ENCODE measurements at places on chromosomes 12 and 14. TPM values are rescaled to one million over a fixed set of nuclear protein-coding genes. Genes with fewer than 3 reads are reported as not detected.
A peak's percentile ranks its signal among the peaks of the same experiment; 100 is the strongest.

DNA sequence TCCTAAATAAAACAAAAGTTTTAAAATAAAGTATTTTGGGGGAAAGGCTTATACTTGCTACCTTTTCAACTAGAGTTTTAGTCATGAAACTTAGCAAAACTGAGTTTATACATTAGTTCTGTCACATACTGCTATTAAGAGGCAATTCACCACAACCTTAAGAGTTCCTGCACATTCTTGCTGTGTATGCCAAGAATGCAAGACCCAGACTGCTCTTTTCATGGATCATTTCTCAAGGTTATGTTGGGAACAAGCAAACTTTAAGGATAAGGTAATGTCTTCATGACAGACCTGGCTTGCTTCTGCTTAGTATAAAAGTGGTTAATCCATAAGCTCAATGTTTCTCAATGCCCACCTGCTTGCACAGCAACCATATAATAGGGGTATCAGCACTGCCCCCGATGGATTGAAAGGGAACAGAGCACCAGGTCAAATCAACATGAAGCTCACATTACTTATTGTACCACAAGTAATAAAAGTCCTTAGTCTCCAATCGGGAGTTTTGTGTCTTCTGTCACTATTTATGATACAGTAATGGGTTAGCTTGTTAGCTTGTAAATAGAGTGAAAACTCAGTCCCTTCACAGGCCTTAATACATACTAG lies 67.6 kb downstream of the KIF21A start:
- no peak for DNase-seq

DNA sequence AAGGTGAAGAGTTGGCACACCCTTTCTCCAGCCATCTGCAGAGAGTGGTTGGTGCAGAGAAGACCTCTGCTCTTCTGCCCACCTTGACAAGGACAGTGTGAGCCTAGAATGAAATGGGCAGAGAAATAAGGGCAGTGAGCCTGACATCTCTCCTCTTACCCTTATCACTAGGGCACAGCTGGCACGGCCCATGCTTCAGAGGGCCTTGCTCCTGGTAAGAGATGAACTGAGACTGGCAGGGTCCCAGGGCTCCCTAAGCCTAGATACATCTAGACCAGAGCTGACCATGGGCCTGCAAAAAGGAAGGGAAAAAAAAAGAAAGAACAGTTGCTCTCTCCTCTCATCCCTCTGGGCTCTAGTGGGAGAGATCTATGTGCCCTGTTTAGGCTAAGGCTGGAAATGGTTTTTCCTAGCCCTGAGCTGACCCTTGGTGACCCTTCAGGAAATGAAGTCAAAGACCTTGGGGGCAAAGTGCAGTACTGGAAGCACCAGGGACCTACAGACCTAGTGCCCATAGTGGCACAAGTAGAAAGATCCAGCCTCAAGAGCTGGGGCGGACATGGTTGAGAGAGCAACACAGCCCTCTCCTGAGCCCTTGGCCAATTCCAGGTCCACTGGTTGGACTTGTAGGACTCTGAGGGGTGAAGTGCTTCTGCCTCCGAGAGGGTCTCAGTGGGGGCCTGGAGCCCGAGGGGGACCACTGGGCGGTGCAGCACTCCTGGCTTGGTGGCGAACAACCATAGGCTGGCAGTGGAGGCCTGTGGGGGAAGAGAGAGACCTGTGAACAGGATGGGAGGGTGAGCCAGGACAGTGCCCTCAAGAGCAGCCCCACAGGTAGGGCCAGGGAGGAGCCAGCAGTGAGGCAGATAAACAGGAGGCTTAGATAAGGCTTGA lies 22.0 kb downstream of the PRPF40B start:
- DNase-seq = peak; percentile 63

DNA sequence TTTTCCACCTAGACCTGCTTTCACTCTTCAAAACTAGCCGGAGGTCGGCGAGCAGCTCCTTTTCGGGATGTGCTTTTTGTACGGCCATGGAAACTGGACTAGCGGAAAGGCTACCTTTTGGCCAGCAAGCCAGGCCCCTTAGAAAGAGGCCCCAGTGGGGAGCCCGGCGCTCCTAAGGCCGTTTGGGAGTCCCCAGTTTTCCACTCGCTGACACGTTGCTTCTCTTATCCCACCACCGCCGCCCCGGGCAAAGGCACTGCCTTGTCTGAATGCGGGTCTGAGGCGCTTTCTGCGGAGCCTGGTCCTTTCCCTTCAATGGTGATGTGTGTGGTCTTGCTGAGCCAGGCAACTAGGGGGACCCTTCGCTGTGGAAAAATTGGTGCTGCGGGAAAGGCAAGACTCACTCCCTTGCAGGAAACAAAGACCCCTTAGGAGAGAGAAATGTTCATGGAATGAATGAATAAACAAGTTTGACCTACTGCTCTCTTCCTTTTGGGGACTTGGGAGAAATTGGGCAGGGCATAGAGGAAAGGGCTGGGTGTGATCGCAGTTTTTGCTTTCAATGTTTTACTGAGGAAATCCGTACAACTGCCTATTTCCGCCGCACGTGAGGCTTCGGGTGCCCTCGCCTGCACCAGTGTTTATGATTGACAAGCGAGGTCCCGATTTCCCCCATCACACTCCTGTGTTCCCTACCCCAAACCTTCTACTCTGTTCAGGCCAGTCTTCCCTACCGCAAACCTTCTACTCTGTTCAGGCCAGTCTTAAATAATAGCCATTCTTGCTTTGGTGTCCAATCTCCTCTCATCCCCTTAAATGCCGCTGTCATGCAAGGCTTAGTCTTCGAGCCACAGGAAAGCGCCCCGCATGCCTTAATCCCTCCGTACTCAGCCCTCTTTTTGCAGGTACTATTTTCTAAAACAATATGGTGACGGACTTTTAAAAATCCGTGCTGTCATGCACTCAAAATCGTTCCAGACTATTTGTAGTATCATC lies 1.0 kb upstream of the SLC38A2 start:
- DNase-seq = peak; percentile 91

DNA sequence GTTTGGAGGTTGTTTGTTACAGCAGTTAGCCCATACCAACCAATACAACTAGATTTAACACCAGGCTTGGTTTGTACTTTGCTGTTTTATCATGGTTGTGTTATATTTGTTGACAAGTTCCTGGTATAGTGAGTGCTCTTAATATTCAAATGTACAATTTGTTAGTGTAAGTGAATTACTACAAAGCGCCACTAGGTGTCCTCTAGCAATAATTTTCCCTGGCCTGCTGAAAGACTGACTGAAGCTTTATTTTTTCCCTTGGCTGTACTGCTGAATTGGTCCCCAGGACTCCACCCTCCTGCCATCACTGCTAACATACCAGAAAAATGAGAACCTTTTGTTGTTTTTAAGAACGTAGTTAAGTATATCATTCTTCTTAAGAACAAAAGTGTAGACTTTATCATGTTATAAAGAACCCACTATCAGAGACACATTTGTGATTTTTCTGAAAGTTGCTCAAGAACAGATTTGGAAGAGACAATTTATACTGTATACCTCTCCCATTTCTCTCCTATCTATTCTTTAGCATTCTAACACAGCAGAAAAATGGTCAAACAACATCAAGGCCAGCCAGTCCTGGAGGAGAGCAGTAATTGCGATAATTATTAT lies 75.3 kb upstream of the FAR2 start:
- DNase-seq = no peak

The OLR1 gene
- 1.2 TPM for total RNA-seq

The NID2 gene
- total RNA-seq = 2.0 TPM

The KRT72 gene
- 0.93 TPM for total RNA-seq

- DNase-seq = no peak
Measured at GRCh38 chr12:71315328-71315985, 124.1 kb upstream of the LGR5 start.

DNA sequence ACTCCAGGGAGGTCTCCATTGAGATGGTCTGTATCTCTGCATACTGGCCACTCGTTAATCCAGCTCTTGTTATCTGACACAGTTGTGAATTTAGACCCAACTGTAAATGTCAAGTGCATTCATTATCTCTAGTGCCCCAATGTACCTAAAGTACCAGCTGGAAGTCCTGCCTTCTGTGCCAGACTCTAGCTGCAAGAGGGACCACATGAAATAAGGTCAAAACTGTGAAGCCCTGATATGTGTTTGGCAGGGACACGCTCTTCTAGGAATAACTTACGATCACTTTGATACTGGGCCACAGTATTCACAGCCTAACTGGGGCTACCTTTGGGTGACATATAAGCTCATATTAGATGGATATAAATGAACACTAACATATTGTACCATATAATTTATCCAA lies 268.5 kb downstream of the LRIG3 start:
- no peak for DNase-seq

The ALDH1L2 gene
- total RNA-seq = 9.1 TPM

The ARHGEF25 gene
- 14.8 TPM for total RNA-seq

- DNase-seq = no peak
Measured at GRCh38 chr14:69822456-69822855, 25.4 kb upstream of the SLC10A1 start.

- DNase-seq = no peak
Measured at GRCh38 chr12:115946092-115946491, 331.4 kb downstream of the MED13L start.

DNA sequence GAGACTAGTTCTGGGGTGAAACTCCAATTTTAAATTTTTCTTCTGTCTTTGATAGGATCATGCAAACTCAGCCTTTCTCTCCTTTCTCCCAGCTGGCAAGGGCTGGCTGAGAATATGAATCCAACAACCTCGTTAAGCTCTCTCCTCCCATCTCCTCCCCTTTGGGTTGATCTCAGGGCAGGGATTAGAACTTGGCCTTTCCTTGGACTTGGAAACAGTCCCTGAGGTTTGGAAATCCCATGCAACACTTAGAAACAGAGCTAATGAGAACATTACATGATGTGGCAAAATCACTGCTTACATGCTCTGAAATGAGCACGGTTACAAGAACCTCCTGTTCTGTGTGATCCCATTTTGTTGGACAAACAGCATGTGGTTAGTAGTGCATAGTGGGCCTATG lies 31.6 kb downstream of the ACACB start:
- DNase-seq = no peak

The BMP4 gene
- 8.9 TPM for total RNA-seq

- no peak for DNase-seq
Measured at GRCh38 chr12:46342562-46343033, 30.0 kb downstream of the SLC38A2 start.

The SALL2 gene
- total RNA-seq = 6.7 TPM

GRCh38 chr12:46445093-46445492 lies 72.5 kb upstream of the SLC38A2 start:
- DNase-seq = no peak

DNA sequence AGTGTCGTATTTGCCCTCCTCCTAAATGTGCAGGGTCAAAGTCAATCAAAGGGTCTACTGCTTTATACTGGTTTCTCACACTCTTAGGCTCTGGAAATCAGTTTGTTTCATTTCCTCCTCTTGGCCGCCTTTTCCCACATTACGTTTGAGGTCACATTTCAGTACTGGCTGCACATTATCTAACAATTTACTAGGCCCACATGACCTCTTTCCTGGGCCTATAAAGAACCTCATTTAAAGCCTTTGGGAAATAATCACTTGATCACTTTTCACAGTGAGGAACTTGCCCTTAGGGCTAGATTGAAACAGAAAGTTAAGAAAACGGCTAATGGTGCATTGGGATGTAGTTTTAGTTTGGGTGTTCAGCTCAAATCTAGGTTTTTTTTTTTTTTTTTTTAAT lies 497.5 kb downstream of the RERGL start:
- DNase-seq = no peak

The CACNA1C gene
- total RNA-seq = 26.5 TPM

DNA sequence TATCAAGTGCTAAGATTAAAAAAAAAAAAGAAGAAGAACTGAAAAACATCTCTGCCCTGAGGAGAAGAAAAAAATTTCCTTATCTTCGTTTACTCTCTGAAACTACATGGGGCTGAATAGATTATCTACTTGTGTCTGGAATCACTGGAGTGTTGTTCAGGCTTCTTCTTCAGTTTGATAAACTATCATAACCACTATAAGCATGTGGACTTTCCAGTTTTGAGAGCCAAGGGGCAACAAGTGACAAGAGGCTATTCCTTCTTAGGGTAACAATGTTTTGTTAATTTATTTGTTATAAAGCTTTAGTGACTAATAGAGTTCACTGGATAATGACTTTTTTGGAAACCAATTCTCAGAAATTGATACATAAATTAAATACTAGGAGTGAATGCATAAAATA lies 19.9 kb upstream of the RASSF8 start:
- no peak for DNase-seq

GRCh38 chr12:8840938-8841633 lies 18.7 kb downstream of the A2ML1 start:
- no peak for DNase-seq

GRCh38 chr14:74959596-74960180 lies 4.3 kb upstream of the PGF start:
- no peak for DNase-seq

The KRT78 gene
- total RNA-seq = not detected

- DNase-seq = no peak
Measured at GRCh38 chr12:22682663-22683062, 57.7 kb downstream of the ETNK1 start.
